ENCODE measurements at places on chromosomes 4 and X.

DNA sequence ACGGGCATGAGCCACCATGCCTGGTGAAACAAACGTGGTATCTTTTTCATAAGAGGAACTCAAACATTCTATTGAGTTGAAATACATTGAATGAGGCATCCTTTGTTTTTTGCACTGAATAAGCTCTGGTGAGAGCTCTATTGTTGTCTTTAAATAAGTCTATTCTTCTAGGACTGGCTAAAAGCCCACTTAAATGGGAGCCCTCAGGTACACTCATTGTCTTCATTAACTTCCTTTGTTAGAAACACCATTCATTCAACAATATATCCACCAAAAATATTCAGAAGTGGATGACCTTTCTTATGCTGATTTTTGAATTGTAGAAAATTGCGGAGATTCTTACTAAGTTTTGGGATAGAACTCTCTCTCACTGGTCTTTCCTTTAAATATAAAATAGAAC, 568.0 kb downstream of the IL1RAPL1 start:
- no peak for DNase-seq

- DNase-seq = no peak
Measured at GRCh38 chr4:25863831-25864418, 1.1 kb upstream of the SEL1L3 start.

GRCh38 chr4:139131209-139131870, 45.7 kb downstream of the ELF2 start:
- DNase-seq = no peak

DNA sequence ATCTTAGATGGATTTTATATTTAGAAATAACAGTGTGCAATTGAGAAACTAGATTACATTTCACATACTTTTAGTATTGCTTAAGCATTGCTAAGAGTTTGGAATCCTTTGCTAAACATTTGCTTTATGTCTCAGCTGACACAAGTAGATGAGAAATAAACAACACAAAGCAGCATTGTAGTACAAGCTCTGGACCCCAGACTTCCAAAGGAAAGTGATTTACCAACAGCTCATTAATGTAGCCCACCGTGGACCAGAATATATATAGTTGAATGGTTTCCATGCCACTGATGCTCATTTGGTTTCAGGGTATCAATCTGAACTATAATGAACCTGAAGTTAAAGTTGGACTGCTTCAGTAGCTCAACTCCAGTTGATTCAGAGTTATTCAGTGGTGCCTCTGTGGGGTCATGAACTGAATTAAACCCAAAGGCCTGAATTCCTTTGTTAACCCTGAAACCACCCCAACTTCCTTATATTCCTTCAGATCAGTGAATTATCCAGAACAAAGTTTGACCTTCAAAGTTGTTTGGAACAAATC, 132.1 kb upstream of the NEIL3 start:
- DNase-seq = no peak

GRCh38 chrX:71870208-71871098, 40.2 kb upstream of the NHSL2 start:
- no peak for DNase-seq

GRCh38 chr4:54526560-54526959, 131.2 kb upstream of the KIT start:
- peak; percentile 36 for DNase-seq

- DNase-seq = no peak
Measured at GRCh38 chr4:169861593-169861992, 103.8 kb upstream of the HPF1 start.

DNA sequence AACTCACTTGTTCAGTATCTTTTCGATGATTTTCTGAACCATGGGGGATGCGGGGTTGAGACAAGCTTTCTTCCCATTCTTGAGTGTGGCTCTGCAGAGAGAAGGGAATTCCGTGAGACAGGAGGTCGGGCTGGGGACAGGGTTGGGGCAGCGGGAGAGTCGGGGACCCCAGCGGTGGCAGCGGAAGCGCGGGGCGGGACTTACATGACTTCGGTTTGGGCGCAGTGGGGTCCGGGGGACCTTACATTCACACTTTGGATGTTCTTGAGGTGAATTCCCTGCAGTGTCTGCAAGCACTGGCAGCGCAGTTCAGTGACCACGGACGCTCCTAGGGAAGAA, 434 bp downstream of the CXCL3 start:
- no peak for DNase-seq

GRCh38 chr4:148200960-148201359, 241.3 kb downstream of the NR3C2 start:
- no peak for DNase-seq

DNA sequence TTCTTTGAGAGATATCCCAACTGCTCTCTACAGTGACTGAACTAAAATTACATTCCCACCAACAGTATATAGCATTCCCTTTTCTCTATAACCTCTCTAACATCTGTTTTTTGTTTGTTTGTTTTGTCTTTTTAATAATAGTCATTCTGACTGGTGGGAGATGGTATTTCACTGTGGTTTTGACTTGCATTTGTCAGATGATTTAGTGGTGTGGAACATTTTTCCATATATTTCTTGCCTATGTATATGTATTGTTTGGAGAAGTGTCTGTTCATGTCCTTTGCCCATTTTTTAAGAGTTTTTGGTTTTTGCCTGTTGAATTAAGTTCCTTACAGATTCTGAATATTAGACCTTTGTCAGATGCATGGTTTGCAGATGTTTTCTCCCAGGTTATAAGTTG, 9.0 kb downstream of the USO1 start:
- no peak for DNase-seq

DNA sequence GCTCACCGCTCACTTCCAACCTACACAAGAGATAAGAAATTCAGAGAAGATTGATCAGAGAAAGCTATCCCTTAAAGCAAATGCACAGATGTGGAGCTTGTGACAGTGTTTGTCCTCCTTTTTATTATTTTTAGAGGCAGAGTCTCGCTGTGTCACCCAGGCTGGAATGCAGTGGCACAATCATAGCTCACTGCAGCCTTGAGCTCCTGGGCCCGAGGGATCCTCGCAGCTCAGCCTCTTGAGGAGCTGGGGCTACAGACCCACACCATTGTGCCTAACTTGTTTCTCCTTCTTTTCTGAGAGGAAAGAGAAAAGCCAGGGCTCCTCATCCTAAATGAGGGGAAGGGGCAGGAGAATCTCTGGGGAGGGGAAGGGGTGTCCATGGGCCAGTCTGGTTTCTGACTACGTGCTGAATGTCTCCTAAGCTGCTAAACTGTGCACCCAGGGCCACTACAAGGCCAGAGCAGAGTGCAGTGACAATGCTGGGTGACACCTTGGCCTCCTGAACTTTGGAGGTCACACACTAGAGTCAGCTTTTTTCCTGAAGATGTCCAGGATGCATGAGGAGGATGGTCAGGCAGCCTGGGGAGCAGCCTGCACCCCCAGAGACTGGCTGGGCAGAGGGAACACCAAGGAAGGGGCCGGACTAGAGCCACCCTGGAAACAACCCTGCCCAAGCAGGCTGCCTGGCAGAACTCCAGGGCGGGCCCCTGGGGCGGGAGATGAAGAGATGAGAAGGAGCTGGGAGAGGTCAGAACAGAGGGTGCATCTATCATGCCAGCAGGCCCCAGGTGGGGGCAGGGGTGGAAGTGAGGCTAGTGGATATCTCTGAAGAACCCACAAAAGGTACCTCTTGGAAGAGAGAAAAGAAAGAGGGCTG, 55.5 kb upstream of the PROM1 start:
- no peak for DNase-seq

DNA sequence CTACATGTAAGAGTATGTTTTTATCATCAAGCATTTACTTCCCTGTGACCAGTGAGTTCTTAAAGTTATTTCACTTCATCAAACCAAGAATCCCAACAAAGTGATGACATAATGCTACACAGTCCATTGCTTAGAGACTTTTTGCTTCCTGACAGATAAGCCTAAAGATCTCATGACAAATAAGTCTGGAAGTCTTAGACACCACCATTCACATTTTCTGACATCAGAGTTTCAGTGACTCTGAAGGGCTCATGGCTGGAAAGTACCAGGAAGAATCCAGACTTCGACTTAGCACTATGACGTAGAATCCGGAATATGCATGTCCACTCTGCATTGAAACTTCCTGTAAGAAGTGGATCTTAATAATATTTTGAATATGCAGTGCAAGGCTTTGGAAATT, 53.7 kb downstream of the CLDN22 start:
- no peak for DNase-seq

DNA sequence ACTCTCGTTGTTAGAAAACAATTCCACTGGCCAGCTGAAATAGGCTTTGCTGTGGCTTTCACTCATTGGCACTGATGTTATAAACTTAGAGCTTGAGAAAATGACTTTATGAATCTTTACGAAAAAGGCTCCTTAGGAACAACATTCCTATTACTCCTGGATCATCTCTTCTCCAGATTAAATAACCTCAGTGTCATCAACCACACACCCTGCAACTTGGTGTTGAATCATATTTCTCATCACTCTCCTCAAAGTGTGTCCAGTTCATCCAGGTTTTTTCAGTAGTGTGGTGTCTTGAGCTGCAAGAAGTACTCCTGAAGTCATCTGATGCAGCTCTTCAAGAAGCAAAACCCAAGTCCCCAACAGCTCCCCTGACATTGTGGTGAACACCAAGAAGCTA, 28.1 kb upstream of the ANOS1 start:
- no peak for DNase-seq

- DNase-seq = no peak
Measured at GRCh38 chr4:5971078-5971450, 47.2 kb downstream of the C4orf50 start.

DNA sequence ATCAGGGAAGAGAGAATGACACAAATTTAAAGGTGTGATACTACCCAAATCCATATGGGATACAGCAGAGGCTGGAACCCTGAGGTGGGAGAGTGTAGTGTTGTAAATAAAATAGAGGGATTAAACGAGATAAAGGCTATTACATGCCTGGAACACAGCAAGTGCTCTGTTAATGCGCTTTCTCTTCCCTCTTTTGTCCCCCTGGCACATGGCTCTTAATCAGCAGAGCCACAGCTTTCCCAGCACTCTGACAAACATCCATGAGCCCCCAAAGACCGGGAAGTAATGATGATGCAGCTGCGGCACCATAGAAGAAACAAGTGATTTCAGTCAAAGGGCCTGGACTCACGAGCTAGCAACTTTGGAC, 85.9 kb downstream of the RASL11B start:
- no peak for DNase-seq

GRCh38 chr4:95921470-95921869, 81.6 kb downstream of the PDHA2 start:
- no peak for DNase-seq

GRCh38 chr4:47642985-47643760, 158.1 kb downstream of the ATP10D start:
- no peak for DNase-seq

GRCh38 chr4:41015016-41015675, 199.2 kb downstream of the APBB2 start:
- DNase-seq = no peak

GRCh38 chrX:113300580-113300979, 459.9 kb upstream of the AMOT start:
- DNase-seq = no peak

- DNase-seq = no peak
Measured at GRCh38 chrX:72306085-72306801, 529 bp upstream of the CITED1 start.

- DNase-seq = no peak
Measured at GRCh38 chr4:48603366-48604003, 113.4 kb downstream of the ZAR1 start.

GRCh38 chr4:8431553-8431952, 9.0 kb downstream of the ACOX3 start:
- no peak for DNase-seq

GRCh38 chr4:186204686-186205085, 13.3 kb downstream of the CYP4V2 start:
- DNase-seq = no peak

DNA sequence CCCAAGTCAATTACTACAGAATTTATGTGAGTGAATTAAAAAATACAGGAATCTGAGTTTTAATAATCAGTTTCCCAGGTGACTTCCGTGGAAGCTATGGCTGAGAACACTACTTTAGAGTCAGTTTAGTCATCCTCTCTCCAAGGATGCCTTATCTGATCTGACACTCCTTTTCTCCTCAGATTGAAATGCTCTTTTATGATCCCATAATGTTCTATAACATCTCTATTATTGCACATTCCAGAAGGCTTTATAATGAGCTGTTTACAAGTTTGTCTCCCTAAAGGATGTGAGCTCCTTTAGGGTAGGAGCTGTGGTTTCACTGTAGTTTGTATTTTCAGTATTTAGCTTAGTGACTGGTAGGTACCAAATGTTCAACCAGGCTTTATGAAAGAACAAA, 90.0 kb downstream of the GPRIN3 start:
- DNase-seq = no peak

DNA sequence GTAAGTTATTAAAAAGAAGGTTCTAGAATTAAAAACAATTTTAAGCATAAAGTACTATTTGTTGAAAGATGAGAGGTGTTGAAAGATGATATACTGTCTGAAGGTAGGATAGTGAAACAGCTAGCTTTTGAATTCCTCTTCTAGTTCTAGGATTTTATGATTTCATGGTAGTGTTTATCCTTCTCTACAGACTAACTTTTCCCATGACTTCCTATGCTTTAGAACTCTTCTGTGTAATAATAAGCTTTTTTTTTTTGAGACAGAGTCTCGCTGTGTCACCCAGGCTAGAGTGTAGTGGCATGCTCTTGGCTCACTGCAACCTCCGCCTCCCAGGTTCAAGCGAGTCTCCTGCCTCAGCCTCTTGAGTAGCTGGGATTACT, 96.0 kb upstream of the NUDT6 start:
- DNase-seq = no peak

GRCh38 chr4:183186813-183187212, 87.8 kb downstream of the WWC2 start:
- DNase-seq = no peak
